ENCODE measurements at places on chromosomes 12 and 14.
A peak's percentile ranks its signal among the peaks of the same experiment; 100 is the strongest.

DNA sequence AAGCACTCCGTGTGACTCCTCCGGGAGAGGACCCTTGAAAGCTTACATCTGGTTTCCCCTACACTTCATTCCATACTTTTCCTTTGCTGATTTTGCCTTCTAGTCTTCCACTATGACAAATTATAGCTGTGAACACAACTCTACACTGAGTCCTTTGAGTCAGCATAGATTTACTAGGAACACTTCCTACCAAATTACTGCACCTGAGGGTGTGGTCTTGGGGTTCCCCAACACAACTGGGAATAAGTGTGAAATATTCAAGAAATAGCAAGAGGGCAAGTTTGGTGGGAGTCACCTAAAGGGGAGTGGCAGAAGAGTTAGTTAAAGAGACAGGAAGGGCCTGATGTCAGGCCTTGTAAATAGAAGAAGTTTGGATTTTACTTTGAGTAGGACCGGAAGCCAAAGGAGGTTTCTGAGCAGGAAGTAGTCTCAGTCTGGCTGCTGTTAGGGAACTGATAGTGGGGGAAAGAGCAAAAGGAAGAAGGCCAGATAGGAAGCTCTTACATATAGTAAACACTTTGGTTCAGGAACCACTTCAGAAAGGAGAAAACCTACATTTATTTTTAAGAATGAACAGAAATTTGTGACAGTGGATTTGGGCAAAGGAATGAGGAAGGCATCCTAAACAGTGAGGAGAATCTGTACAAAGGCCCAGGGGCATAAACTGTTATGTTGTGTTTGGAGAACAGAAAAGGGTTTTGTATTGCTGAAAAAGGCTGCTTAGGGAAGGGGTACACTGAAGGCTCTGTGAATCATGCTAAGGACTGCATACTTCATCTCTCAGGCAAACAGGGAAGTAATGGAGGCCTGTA lies 14.2 kb downstream of the SEL1L start:
- DNase-seq = no peak

- no peak for DNase-seq
Measured at GRCh38 chr12:85280165-85280983, at the start of gene ALX1. Gene ALX1, plus strand, starts transcription at chr12:85280220. Its CDS starts 42 bp downstream, at chr12:85280262.

GRCh38 chr12:92431146-92431545 lies 271.6 kb upstream of the PLEKHG7 start:
- no peak for DNase-seq

DNA sequence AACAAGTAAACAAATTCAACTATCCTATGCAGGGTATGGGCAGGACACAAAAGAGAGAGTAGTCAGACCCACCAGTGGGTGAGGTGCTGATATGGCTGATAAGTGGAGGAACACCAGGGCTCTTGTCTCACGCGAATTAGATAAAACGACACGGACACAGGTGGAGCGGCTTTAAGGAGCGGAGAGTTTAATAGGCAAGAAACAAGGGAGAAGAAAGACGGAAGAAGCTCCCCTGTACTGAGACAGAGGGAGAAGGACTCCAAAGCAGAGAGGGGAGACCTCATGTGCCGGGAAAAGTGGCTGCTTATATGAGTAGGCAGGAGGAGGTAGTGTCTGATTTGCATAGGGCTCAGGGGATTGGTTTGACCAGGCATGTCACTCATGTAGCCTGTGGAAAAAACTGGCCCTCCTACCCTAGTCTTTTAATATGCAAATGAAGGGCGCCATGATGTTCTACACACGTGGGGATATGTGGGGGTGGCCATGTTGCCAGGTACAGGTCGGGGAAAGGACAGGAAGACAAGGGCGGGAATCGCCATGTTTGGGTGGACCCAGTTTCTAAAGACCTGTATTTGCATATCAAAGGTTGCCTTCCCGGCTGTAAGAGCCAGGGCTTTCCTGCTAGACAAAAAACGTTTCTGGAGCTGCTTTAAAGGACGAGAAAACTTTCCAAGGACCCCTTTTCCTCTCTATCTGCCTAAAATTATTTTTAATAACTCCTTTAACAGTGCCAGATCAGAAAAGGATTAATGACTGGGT lies 28.8 kb downstream of the RPGRIP1 start:
- peak; percentile 94 for DNase-seq

GRCh38 chr12:1880876-1881275 lies 37.6 kb downstream of the CACNA2D4 start:
- DNase-seq = no peak

DNA sequence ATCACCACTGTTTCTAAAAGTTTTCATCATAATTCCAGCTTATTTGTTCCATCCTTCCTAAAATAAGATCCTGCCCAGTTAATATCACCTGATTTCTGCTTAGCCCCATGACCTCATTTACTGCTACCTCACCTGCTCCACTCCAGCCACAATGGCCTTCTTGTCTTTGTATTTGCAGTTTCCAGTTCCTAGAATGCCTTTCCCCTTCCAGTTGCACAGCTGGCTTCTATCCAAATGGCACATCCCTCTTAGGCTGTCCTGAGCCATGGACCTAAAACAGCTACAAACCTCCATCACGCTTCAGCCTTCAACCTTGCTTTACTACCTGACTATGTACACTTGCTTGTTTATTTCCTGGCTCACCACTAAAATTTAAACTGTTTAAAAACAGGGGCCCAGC lies 6.5 kb upstream of the LGMN start:
- DNase-seq = no peak

- DNase-seq = no peak
Measured at GRCh38 chr12:54004063-54004840, 4.3 kb downstream of the HOXC9 start.

DNA sequence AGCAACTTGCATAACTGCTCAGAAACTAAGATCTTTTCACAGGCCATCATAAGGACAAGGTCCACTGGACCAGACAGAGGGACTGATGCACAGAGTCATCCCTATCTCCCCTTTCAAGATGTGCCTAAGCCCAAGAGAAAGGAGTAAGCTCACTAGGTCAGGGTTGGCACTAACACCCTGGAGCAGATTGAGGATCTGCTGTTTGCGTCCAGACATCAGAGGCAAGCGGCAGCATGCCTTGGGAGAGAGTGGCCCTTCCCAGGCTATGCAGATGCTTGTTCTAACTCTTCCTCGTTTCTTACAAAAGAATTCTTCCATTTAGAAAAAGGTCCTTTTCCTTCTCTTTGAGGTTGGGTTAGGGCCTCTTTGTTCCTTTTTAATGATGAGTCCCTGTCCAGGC lies 187.2 kb downstream of the KCNA5 start:
- no peak for DNase-seq

DNA sequence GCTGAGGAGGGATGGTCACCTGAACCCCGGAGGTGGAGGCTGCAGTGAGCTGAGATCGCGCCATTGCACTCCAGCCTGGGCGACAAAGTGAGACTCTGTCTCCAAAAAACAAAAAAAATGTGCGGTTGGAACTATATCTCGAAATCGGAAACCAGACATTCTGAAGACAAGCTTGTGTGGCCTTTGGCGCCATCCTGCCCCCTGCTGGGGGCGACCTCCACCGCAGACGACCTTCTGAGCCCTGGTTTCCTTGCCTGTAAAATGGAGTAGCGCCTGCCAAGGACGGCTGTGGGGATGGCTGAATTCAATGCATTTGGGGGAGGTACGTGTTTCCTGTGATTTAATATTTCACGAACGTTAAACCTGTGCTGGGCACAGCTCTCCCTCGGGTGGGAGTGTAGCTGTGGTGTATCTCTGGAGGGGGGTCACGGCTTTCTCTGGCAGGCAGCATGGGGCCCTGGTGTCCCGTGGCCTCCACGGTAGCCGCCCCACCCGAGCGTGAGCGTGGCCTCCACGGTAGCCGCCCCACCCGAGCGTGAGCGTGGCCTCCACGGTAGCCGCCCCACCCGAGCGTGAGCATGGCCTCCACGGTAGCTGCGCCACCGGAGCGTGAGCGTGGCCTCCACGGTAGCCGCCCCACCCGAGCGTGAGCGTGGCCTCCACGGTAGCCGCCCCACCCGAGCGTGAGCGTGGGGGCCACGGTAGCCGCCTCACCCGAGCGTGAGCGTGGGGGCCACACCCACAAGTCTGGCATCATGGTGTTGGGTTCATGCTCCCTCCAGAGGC lies 55.3 kb downstream of the LRCOL1 start:
- DNase-seq = no peak

DNA sequence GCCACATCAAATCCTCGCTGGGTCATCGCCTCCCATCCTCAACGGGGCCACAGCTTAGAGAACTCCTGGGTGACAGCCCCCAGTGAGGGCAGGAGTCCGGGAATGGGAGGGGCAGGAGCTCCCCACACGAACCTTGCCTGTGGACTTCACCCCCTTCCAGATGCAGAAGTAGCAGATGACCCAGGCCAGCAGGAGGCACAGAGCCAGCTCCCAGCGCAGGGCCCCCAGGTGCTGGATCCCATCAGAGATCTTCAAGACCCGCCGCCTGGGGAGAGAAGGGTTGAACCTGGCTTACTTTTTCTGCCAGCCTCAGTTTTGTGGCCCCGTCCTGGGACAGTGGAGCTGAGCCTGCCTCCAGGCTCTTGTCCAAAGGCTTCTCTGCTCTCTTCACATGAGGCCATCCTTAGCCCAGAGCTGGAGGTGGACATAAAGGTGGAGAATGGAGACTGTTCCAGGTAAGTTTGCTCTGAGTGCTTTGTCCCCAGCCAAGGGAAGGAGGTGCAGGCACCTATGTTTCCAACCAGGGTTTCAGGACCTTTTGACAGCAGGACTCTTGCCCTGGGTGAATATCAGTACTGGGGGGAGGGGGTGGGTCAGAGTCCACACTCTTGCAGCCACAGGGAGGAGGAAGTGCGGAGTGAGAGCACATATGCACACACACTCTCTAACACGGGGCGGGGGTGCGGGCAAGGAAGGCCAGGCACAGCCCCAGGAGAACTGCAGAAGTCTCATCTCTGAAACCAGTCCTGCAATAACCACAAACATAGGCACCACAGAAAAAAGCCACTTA lies 23.3 kb upstream of the SLC6A12 start:
- no peak for DNase-seq

DNA sequence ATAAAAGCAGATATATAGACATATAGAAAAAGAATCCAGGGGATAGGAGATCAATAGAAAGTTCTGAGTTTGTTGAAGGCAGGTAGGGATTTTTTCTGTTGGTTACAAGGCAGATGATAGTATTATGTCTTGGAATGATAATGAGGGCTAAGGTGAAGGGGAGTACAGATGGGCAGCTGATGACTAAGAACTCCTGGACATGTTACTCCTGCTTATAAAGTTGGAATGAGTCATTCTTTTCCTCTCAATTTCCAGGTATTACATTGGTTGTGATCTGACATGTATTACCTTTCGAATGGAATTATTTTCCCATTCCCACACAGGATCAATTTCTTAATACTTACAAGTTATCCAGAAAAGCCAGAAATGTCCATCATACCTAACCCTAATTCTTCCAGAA lies 545.2 kb upstream of the MGAT4C start:
- peak; percentile 28 for DNase-seq
